ENCODE measurements at places on chromosomes 6 and 20.

GRCh38 chr6:100426241-100426640, 38.5 kb downstream of the SIM1 start:
- no peaks in the 10 kb centered on the region for H3K4me1 ChIP-seq
- DNase-seq, result no peak
- H3K4me3 ChIP-seq, result no peak overlapping the region
- peaks cover 3% of the 10 kb centered on the region for H3K27me3 ChIP-seq

DNA sequence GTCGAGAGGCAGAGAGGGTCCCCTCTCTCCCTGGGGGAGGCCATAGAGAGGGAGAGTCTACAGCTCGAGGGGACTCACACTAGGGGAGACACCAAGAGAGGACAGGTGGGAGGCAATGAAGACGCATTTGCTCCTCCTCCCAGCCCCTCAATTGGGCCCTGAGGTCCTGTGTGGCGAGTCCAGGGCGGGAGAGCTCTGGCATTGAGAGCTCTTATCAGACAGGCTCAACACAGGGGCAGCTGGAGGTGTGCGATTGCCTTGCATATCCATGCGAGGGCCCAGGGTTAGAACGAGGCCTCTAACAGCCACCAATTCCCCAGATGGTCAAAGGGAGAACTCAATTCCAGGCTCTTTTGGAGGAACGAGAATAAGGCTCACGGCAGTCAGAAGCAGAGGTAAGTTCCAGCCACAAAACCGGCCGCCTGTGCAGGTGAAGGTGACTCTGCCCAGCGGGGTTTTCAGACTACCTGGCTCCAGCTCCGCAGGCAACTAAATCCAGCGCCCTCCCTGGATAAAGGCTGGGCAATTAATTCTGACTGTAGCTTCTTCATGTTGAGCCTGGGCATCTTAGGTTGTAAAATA, 94.0 kb upstream of the MPC1 start:
- H3K27me3 ChIP-seq, result no peaks in the 10 kb centered on the region
- H3K4me3 ChIP-seq, result no peak overlapping the region
- no peak for DNase-seq
- peaks cover 2% of the 10 kb centered on the region for H3K4me1 ChIP-seq
- no peak overlapping the region for H3K27ac ChIP-seq
- H3K36me3 ChIP-seq, result no peaks in the 10 kb centered on the region

GRCh38 chr20:19872001-19872400, 113.9 kb downstream of the RIN2 start:
- H3K4me1 ChIP-seq, result peaks cover 4% of the 10 kb centered on the region
- H3K27ac ChIP-seq, result no peak overlapping the region
- peaks cover 2% of the 10 kb centered on the region for H3K27me3 ChIP-seq
- H3K36me3 ChIP-seq, result no peaks in the 10 kb centered on the region
- H3K4me3 ChIP-seq, result no peak overlapping the region

- peaks cover 9% of the 10 kb centered on the region for H3K36me3 ChIP-seq
- H3K27me3 ChIP-seq, result no peaks in the 10 kb centered on the region
- DNase-seq, result no peak
- no peak overlapping the region for H3K27ac ChIP-seq
- no peak overlapping the region for H3K4me3 ChIP-seq
These were observed 100.5 kb downstream of the ASCC3 start for GRCh38 chr6:100780648-100781047.

DNA sequence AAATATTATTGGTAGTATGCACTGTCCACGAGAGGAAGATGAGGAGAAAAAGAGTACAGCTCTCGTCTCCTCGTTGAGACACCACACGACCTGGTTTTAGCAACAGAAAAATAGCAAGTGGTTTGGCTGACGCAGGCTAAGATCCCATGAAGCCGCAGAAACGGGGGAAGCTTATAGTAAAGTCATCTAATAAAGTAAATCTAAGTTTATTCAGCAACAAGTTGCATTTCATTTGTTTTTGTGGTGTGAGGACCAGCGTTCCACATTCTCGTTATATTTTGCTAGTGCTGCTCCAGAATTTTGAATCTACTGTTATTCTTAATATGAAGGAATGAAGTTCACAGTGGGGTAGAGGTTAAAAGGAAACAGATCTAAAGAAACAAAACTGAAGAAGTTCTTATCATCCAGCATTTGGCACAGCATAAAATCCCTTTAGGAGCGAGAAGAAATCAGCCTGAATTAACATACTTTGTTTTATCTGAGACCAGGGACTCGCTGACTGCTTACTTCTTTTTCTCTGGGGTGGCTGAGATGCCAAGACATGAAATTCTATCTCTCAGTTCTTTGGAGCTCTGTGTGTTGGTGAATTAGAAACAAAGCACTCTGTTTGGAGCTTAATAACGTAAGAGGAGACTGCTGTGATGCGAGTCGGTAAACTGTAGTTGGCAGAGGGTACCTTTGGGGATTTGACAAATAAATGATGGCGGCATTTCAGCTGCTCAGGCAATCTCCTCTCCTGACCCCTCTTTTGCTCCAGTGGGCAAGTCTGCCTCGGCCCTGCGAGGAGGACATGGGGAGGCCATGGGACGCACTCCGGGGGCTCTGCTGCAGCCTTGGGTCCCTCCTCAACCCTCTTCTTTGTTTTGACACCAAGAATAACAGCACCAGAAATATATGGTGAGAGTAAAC, 24.9 kb upstream of the IRF4 start:
- H3K4me3 ChIP-seq, result no peak overlapping the region
- DNase-seq, result no peak
- H3K27ac ChIP-seq, result no peak overlapping the region
- H3K4me1 ChIP-seq, result no peaks in the 10 kb centered on the region

DNA sequence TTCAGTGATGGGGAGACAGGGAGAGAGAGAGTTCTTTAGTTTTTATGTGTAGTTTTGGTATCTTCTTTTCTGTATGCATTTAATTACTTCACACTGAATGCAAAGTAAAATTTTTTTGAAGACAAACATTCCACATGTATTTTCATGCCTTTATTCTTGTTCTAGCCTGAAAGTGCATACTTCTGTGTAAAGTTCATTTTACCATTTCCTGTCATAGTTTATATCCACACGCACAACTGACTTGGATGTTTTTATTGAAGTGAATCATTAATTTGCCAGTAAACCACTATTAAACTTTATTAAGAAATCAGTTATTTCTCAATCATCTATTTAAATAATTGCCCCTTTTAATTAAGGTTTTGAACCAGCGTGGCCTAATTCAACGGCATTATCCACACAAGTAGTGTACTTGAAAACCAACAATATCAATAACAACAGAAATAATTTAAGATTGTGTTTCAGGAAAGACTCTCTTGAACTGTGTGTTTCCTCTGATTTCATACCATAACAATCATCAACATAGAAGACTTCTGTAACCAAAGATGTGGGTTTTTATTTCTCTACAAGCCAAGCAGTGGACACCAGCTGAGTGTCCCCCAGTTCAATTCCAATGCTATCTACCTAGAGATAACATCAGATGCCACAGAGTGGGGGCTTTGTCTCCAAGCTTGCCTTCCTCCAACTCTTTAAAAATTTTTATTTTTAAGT, 512.7 kb upstream of the JAG1 start:
- H3K4me1 ChIP-seq, result no peaks in the 10 kb centered on the region
- DNase-seq, result no peak
- no peaks in the 10 kb centered on the region for H3K36me3 ChIP-seq
- H3K4me3 ChIP-seq, result no peak overlapping the region
- no peak overlapping the region for H3K27ac ChIP-seq

DNA sequence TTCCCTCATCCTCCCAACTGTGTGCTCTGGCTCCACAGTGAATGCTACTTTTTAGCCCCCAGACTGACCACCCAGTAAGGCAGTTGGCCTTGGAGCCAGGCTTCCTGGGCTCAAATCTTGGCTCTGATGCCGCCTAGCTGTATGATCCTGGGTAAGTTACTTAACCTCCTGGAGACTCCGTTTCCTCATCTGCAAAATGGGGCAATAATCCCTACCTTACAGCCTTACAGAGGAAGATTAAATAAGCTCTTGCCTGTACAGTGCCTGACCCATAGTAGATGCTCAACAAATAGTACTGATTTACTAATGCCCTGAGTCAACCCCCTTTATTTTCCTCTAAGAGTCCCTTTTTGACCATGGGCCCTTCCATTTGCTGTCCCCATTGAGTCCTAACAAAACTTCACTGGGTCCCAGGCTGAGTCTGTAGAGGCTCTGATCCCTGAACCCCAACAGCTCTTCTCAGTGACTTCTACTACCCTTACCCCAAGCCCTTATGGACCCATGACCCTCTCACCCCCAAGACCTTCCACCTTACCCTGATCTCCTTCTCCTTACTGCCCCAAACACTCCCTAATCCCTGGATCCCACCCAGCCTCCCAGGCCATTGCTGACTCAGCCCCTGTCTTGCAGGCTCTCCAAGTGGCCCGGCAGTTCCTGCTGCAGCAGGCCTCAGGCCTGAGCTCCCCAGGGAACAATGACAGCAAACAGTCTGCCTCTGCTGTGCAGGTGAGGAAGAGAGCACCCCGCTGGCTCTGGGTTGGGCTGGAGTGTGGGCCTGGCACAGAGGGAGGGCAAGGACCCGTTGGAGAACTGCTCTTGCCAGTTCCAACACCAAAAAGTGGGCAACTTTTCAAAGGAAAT, 31.4 kb downstream of the FOXP4 start:
- H3K4me1 ChIP-seq, result no peaks in the 10 kb centered on the region
- H3K27me3 ChIP-seq, result peaks cover 4% of the 10 kb centered on the region
- no peak overlapping the region for H3K4me3 ChIP-seq
- no peak overlapping the region for H3K27ac ChIP-seq

DNA sequence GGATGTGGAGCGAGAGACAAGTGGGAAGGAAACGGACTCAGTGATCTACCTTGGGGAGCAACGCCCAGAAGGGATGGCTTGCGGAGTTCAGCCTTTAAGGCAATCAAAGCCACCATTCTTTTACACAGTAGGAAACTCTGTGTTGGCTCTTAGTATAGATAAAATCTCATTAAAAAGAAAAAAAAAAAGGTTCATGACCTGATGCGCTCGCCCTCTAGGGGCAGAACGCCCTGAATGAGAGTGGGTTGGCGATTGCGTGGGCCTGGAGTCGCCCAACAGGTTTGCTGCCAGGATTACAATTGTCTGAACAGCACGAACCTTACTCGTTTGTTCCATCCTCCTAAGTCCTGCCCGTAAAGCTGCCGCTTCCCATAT, 1.2 kb downstream of the TPD52L1 start:
- H3K36me3 ChIP-seq, result no peaks in the 10 kb centered on the region
- peaks cover 7% of the 10 kb centered on the region for H3K4me1 ChIP-seq
- H3K27ac ChIP-seq, result no peak overlapping the region
- peak overlapping the region; percentile 42 for H3K4me3 ChIP-seq
- peaks cover 50% of the 10 kb centered on the region for H3K27me3 ChIP-seq

GRCh38 chr6:145627451-145627850, 107.9 kb downstream of the EPM2A start:
- DNase-seq, result no peak
- H3K4me1 ChIP-seq, result no peaks in the 10 kb centered on the region
- H3K36me3 ChIP-seq, result no peaks in the 10 kb centered on the region

GRCh38 chr6:155519176-155519738, 63.6 kb upstream of the NOX3 start:
- H3K4me3 ChIP-seq, result no peak overlapping the region
- H3K27me3 ChIP-seq, result no peaks in the 10 kb centered on the region
- no peak overlapping the region for H3K27ac ChIP-seq
- no peak for DNase-seq
- no peaks in the 10 kb centered on the region for H3K36me3 ChIP-seq
- no peaks in the 10 kb centered on the region for H3K4me1 ChIP-seq

DNA sequence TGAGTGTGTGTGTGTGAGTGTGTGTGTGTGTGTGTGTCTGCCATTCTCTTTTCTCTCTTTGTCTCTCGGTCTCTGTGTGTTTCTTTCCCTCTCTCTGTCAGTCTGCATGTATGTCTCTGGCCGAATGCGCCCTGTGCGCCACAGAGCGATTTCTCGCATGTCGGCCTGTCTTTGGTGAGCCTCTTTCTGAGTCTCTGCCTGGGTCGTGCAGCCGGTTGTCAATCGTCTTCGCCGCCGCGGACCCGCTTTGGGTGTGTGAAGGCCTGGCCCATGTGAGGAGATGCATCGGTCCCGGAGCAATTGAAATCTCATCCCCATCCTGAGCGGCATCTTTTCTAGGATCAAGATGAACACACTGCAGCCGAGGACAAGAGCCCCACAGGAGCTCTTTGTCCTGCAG, 1567.2 kb upstream of the DEFB115 start:
- H3K4me3 ChIP-seq, result no peak overlapping the region
- peak overlapping the region; percentile 32 for H3K27ac ChIP-seq
- DNase-seq, result no peak
- H3K4me1 ChIP-seq, result peaks cover 4% of the 10 kb centered on the region
- H3K36me3 ChIP-seq, result peaks cover 3% of the 10 kb centered on the region
- no peaks in the 10 kb centered on the region for H3K27me3 ChIP-seq

DNA sequence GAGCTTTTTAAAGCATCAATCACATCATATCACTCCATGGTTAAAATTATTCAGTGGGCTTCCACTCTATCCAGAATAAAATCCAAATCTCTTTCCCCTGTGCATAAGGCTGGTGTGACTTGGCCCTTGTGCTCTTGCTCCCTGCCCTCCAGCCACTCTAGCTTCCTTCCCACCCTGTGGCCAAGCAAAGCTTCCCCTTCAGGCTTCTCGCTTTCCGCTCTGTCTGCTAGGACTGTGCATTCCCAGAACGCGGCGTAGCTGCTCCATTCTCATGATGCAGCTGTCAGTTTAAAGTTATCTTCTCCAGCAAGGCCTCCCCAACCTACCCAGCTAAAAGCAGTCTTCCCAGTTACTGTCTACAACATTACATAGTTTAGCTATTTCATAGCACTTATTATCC, 19.4 kb upstream of the KCNK16 start:
- no peak overlapping the region for H3K4me3 ChIP-seq

DNA sequence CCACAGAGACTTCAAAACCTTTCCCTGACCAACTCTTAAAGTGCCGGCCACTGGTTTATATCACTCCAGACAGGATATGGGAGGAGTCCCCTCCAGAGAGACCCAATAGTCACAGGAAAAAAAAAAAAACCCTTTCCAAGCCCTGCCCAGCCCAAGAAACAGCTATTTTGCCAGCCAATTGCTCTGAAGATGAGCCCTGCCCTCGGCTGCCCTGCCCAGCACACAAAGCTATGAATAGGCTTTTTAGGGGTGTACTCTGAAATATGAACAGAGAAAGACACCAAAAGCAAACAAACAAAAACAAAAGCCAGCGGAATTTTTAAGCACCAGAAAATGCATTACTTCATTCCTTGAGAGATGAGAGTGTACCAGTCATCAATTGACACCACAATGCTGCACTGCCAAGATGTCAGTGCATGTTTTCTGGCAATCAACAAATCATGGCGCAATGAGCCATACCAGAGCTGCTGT, 275.1 kb downstream of the C6orf118 start:
- no peaks in the 10 kb centered on the region for H3K4me1 ChIP-seq
- H3K27me3 ChIP-seq, result no peaks in the 10 kb centered on the region
- H3K36me3 ChIP-seq, result no peaks in the 10 kb centered on the region

DNA sequence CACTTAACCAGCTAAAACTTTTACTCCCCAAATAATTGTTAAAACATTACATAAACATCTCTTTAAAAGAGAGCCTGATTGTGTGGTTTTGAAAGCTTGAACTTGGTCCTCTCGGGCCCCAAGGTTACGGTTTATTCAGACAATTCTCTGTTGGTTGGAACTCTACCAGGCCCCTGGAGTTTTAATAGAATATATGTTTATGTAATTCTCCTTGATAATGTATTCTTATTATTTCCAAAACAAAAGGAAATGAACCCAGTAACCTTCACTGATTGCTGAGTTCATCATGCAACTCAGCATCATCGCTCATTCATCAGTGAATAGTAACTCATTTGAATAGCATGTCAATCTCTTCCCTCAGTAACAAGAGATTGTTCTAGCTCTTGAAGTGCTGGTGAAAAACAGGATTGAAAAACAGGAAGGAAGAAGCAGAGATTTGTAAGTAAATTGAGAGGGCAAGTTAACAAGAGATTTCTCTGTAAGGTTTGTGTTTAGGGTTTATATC, 464.5 kb upstream of the MARCKS start:
- no peaks in the 10 kb centered on the region for H3K36me3 ChIP-seq
- no peak overlapping the region for H3K27ac ChIP-seq
- no peak for DNase-seq
- H3K27me3 ChIP-seq, result no peaks in the 10 kb centered on the region
- H3K4me3 ChIP-seq, result no peak overlapping the region

Measured in activated CD8-positive, alpha-beta T cell treated with anti-CD3 and anti-CD28 coated beads, Interleukin-2, amount 10 ng/mL, durations not matched to agents 7 days and 5 days (primary cell).